ENCODE measurements at places on chromosomes 13 and 19. TPM values are rescaled to one million over a fixed set of nuclear protein-coding genes. Genes with fewer than 3 reads are reported as not detected.

- DNase-seq = no peak
Measured at GRCh38 chr13:28037399-28037798, 48.9 kb upstream of the URAD start.

DNA sequence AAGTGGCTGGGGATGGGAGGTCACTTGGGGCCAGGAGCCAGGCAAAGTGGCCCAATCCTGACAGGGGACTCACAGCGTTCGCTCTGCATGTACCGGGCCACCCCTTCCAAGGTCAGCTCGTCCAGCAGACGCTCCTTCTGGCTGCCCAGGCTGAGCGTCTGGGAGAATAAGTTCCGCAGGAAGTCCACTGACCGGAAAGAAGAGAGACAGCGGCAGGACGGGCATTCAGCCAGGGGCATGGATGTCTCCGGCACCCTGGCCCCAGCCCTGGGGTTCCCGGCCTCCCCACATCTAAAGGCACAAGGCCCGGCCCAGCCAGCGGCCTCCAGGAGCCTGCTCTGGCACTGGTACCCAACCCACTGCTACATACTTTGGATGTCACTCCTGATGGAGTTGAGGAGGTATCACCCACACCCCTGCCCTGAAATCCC, 6.1 kb downstream of the SIRT2 start:
- DNase-seq = no peak

DNA sequence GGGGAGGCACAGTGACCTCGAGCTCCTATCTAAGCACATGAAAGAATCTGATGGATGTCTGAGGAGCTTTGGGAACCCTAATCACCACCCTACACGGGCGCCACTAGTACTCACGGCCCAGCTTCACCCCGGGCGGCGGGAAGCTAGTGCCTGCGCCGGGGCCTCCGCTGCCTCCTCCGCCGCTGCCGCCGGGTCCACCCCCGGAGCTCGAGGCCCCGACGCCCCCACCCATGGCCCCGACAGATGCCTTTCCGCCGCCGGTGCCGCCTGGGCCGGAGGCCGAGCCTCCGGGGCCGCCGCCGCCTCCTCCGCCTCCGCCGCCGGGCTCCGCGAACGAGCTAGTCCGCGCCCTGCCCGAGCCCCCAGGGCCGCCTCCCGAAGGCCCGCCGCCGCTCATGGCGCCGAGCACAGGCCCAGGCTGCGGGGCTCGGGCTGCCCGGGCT, 312 bp downstream of the GSK3A start:
- DNase-seq = no peak

- peak; percentile 54 for DNase-seq
Measured at GRCh38 chr19:49853852-49854377, 3.0 kb downstream of the PTOV1 start.

GRCh38 chr13:60720590-60720989, 323.6 kb downstream of the TDRD3 start:
- DNase-seq = no peak

DNA sequence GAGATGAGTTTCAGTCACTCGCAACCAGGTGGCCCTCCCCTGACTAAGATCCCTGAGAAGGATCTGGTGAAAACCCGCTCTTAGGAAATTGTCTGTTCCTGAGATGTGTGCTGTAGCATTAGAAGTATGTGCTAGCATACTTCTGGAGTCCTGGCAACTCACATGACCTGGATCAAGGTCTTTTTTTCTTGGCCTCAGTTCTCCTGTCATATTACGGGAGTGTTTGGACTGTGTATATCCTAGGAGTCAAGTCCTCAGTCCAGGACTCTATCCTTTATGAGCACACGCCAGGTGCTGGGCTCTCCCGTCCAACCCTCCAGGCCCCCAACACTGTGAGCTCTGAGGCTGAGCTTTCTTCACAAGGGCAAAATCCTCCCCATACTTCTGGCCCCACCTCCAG, 156.4 kb downstream of the UQCRFS1 start:
- no peak for DNase-seq

GRCh38 chr19:35518313-35518712, 4.9 kb upstream of the DMKN start:
- no peak for DNase-seq

The CEACAM7 gene
- not detected for total RNA-seq

All from Right ventricle myocardium inferior (tissue), 1 donor.